Activated CD8-positive, alpha-beta memory T cell treated with anti-CD3 and anti-CD28 coated beads for 1 hour (primary cell): ENCODE measurements at places on chromosomes 4 and X.

DNA sequence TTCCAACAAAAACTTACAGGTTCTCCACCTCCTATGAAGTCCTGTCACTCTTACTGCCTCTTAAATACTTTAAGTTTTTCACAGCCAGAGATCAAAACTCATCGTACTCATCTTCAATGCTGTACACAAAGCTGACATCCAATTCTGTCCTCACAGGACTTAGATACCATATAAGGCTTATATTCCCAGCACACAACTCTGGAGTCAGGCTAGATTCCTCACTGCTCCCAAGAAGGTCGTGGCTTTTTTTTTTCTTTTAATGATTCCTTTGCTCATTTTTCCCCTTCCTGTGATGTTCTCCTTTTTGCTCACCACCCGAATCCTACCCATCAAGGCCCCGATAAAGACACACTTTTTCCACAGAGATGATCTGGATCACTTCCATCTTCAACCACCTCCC, 914 bp downstream of the TRAPPC2 start:
- DNase-seq, result no peak

- no peak for DNase-seq
Measured at GRCh38 chr4:166014411-166014810, 141.4 kb downstream of the TLL1 start.

DNA sequence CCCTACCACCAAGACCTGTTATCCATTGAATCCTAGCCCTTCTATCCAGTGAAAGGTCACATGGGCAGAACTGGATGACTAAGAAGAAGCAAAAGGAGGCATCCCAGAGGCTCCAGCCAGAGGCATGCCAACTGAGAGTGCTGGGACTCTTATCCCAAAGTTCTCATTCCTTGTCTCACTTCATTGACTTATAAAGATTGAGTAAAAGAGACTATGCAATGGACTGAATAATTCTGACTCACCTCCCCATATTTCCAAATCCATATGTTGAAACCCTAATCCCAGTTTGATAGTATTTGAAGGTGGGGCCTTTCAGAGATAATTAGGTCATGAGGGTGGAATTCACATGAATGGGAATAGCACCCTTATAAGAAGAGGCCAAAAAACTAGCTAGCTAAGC, 131.4 kb downstream of the COL25A1 start:
- no peak for DNase-seq

GRCh38 chr4:24736066-24736465, 59.3 kb upstream of the SOD3 start:
- no peak for DNase-seq

GRCh38 chr4:142721187-142721586, 124.9 kb downstream of the INPP4B start:
- no peak for DNase-seq

GRCh38 chr4:86926435-86927086, 8.2 kb upstream of the AFF1 start:
- DNase-seq, result no peak

- no peak for DNase-seq
Measured at GRCh38 chrX:153527208-153527607, 9.8 kb downstream of the ATP2B3 start.

DNA sequence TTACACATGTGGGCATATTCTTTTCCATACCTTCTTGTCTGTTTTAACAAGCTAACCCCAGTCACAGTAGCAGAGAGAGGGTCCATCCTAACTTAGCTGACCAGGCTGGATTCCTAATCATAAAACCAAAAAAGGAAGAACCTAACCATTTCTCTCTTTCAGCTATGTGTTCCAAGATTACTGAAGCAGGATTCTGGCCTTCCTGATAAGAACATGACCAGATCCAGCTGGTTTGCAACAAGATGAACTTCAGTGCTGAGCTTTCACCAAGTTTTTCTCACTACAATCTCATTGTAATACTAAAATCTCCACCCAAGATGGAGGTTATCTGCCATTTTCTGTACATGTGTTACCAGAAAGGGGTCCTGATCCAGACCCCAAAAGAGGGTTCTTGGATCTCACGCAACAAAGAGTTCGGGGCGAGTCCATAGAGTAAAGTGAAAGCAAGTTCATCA, 20.4 kb upstream of the UBA6 start:
- no peak for DNase-seq

DNA sequence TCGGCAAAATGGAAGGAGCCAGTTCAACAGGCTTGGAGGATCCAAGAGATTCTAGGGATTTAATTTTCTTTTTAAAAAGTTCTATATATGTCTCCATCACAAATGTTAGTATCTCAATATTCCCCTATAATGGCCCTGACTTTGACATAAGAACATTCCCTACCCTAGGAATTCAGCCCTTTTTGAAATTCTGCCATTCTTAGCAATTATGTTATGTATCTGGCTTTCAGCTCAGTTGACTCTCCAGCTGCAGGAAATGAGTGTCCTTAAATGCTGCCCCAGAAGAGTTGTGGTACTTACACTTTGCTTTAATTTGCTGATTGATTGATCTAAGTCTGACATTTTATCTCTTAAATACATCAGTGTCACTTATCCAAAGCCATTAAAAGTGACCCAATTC, 1454.3 kb downstream of the FSTL5 start:
- DNase-seq, result no peak

- DNase-seq, result no peak
Measured at GRCh38 chrX:146934256-146934655, 119.7 kb upstream of the CXorf51A start.

GRCh38 chr4:106318511-106318910, 2.2 kb downstream of the AIMP1 start:
- DNase-seq, result no peak

- DNase-seq, result no peak
Measured at GRCh38 chrX:20212486-20213089, 54.1 kb downstream of the RPS6KA3 start.

GRCh38 chr4:145884775-145885174, 53.8 kb downstream of the ZNF827 start:
- DNase-seq, result no peak

DNA sequence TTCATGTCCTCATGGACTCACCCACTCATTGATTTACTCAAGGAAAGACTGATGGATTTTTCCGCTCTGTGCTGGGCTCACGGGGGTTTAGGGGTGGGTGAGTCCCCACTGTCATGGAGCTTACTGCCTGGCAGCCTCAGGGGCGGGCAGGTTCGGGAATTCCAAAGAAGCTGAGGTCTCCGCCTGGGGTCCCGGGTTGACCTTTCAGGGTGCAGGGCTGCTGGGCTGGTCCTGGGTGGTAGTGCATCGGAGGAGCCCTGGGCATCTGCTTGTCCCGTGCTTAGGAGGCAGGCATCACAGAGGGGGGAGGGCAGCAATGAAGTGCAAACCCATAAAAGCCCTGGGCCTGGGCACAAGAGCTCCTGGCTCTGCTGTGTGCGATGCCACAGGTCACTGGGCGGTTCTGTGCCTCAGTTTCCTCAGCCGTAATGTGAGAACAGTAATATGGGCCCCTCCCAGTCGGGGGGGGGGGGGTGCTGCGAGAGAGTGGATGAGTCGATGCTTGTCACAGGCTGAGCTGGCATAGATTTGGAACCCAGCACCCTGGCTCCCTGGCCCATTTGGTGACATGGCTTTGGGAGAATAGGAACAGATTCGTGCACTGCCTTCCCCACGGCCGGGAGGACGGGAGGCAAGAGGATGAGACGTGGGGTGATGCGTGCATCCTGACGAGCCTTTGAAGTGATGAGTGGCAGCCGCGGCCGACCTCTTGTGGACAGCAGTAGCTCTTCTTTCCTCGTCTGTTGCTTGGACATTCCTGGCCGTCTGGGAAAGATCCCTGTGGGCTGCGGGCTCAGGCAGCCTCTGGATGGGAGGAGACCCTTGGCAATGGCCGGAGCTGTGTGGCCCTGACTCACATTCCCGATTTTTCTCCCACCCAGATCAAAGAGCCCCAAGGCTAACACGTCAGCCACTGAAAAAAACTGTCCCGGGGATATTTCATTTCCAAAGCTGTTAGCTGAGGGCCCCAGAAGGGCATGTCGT, 42.0 kb downstream of the PSAPL1 start:
- no peak for DNase-seq

GRCh38 chr4:119804404-119804803, 175.8 kb upstream of the PDE5A start:
- no peak for DNase-seq

GRCh38 chrX:20437683-20438082, 171.0 kb upstream of the RPS6KA3 start:
- no peak for DNase-seq

DNA sequence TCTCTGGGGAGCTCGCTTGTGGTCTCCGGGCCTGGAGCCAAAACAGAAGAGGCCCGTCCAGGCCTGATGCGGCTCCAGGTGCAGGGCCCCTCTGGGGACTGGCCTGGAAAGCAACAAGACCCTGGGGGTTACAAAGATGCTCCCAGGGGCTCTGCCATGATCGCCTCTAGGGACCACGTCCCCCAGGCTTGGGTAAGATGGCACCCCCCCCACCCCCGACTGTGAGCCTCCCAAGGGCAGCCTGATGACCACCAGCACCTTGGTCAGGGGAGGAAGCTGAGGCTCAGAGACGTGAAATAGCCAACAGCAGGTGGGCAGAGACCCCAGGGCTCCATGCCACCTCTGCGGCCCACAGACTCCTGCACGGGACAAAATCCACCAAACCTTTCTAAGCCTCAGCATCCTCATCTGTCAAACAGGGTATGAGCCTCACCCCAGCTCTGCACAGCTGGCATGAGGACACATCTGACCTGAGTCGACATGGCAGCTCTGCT, 25.4 kb downstream of the C4orf50 start:
- DNase-seq, result no peak

GRCh38 chr4:88659055-88659889, 38.4 kb downstream of the NAP1L5 start:
- no peak for DNase-seq

- no peak for DNase-seq
Measured at GRCh38 chr4:3807822-3808496, 41.8 kb downstream of the ADRA2C start.

DNA sequence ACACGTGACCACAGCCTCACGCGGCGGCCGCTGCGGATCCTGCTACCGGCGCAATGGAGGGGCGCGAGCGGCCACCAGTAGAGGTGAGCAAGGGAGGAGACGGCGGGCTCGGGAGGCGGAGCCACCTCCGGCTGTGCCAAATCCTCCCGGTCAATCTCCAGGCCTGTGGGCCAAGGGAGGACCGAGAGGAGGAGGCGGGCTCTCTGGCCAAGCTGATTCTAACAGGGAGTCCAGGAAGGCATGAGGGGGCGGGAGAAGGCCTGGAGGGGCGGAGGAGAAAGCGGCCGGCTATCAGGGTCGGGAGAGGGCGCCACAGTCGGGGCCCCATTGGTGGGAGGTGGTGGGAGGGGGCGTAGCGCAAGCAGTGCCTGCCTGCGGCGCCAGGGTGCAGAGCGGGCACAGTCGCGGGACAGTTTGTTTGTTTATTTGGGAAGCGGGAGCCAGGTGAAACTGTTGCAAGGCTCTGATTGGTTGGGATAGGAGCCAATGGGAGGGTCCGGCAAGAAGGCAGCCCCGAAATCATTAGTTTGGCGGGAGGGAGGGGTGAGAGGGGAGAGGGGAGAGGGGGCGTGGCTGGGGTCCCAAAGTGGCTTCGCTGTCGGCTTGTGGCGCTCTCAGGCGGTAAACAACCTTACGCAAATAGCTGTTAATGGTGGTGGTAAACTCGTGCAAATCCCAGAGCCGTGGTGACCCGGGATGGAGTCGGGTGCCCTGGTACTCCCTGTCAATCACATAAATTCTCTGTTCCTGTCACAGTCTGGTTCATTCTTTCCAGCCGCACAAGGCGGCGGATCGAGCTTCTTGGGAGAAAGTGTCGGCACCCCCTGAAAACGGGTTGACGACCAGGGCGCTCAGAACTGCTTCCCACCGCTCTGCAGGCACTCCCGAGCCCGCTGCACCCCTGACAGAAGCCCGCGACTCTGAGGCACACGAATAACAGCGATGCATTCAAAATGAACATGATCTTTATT, at the start of gene IRS4:
Gene IRS4, minus strand, starts transcription at position 55 of the 971 bp plus-strand sequence.
- DNase-seq, result no peak

- DNase-seq, result no peak
Measured at GRCh38 chr4:53622739-53623151, 31.5 kb upstream of the LNX1 start.

DNA sequence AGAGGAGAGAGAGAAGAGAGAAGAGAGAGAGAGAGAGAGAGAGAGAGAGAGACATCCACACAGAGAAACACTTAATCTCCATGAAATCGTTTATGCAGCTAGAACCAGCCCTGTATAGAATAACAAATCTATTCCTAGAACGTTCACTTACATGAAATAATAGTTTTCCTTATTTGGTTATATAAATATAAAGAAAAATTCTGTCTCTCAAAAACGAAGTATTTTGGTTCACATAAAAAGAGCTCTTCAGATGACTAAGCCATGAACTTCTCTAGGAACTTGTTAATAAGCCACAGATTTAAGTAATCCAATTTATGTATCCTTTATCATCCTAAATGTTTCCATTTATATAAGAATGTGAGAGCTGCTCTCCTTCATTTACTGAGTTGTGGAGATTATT, 1315.1 kb upstream of the PCDH7 start:
- DNase-seq, result no peak

DNA sequence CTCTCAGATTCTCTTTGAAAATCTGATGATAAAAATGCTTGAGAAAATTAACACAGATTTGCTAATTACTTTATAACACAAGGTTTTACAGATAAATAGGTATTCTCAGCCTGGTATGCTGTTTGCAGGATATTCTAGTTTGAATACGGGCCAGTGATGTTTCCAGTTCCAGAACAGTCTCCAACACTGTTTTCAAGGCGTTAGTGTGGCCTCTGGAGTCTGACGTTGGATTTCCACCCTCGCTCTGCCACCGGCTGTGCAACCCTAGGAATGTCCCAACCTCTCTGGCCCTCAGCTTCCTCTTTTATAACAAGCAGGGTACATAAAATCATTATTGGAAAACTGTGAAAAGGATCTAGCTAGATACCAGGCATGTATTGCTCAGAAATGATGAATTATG, 23.8 kb upstream of the CYP4V2 start:
- DNase-seq, result no peak

- DNase-seq, result no peak
Measured at GRCh38 chrX:47283015-47283771, 50.4 kb downstream of the USP11 start.

- DNase-seq, result no peak
Measured at GRCh38 chrX:92351511-92351910, 572.3 kb downstream of the PCDH11X start.

GRCh38 chrX:1205681-1206611, 6.5 kb downstream of the CRLF2 start:
- DNase-seq, result no peak

DNA sequence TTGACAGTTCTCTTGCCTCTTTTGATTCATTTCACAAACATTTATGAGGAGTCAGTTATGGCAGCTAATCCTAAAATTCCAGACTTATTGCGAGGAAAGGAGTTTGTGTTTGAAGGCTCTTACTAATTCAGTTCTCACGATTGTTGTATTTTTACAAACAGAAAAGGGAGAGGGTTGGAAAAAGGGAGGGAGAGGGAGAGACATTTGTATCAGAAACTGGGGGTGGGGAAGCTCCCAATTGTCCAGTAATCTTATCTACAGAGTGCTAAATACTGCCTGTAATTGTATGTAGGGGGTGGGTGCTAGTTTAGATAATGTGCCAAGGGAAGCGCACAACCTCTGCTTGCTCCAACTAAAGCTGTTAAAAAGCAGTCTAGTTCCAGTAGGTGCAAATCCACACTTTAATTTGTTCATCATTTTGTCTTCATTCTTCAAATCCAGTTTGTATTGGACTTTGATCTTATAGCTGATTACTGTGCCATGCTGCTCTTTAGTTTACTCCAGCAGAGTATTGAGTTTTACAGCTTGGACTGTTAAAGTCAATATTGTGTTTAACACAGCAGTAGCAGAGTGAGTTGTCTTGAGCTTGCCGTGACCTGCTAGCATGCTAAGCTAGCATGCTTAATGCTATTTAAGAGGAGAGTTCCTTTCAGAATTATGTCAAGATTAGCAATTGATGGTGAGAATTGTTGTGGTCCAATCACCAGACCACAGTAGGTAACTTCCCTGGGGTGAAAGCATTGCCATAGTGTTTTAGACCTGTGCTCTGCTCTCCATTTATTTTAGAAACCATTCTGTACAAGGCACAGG, 13.9 kb downstream of the FNIP2 start:
- DNase-seq, result no peak
